Neural crest cell (in vitro differentiated cells): ENCODE measurements at places on chromosomes 4 and X. TPM values are rescaled to one million over a fixed set of nuclear protein-coding genes. Genes with fewer than 3 reads are reported as not detected.

The SSX4B gene
- total RNA-seq = not detected in 2 replicates

- H3K36me3 ChIP-seq = no peaks in the 10 kb centered on the region
- no peak for DNase-seq
- no peak overlapping the region for H3K4me3 ChIP-seq
- peaks cover 41% of the 10 kb centered on the region for H3K27me3 ChIP-seq
- no peak overlapping the region for H3K27ac ChIP-seq
- H3K4me1 ChIP-seq = peaks cover 4% of the 10 kb centered on the region
Observed at GRCh38 chr4:184169225-184169867, 48.3 kb downstream of the ENPP6 start.

DNA sequence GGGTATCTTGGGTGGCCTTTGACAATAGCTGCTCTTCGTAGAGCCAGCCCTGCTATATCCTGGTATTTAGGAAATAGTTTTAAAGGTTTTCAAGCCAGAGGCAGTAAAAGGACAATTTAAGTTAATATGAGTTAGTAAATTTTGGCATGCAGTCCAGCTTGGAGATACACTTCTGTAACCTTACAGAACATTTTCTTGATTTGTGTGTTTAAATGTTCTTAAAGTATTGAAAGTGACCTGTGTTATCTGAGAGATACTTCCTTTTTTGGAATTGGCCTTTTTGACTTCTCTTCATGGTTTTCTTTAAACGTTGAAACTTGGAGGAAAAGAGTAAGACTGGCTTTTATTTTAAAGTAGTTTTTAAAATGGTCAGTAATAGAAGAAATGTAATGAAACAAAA is 25.5 kb downstream of the PDLIM5 start:
- peaks cover under 1% of the 10 kb centered on the region for H3K36me3 ChIP-seq
- H3K27me3 ChIP-seq = no peaks in the 10 kb centered on the region
- H3K4me3 ChIP-seq = no peak overlapping the region
- peaks cover 19% of the 10 kb centered on the region for H3K4me1 ChIP-seq
- H3K27ac ChIP-seq = no peak overlapping the region

GRCh38 chr4:67874986-67875385 is 8.8 kb downstream of the TMPRSS11D start:
- no peak overlapping the region for H3K4me3 ChIP-seq
- H3K4me1 ChIP-seq = no peaks in the 10 kb centered on the region
- H3K36me3 ChIP-seq = no peaks in the 10 kb centered on the region
- DNase-seq = no peak
- H3K27me3 ChIP-seq = no peaks in the 10 kb centered on the region
- no peak overlapping the region for H3K27ac ChIP-seq

DNA sequence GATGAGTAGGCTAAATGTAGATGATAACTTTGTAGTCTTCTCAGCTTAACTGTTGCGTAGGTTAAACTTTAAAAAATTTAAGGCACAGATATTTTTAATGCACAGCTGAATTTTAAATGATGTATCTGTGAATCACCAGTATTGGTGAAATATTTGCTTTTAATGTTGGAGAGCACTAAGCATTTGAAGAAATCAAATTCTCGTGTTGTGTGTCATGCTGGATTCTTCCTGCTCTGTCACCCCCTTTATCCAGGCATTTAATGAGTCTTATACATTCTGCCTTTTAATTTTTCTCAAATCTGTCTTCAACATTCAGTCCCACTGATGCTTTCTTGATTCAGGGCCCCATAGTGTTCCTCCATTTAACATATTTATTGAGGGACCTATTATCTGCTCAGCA is 76.7 kb downstream of the SLC4A4 start:
- H3K27ac ChIP-seq = no peak overlapping the region
- H3K4me1 ChIP-seq = no peaks in the 10 kb centered on the region
- H3K27me3 ChIP-seq = no peaks in the 10 kb centered on the region

DNA sequence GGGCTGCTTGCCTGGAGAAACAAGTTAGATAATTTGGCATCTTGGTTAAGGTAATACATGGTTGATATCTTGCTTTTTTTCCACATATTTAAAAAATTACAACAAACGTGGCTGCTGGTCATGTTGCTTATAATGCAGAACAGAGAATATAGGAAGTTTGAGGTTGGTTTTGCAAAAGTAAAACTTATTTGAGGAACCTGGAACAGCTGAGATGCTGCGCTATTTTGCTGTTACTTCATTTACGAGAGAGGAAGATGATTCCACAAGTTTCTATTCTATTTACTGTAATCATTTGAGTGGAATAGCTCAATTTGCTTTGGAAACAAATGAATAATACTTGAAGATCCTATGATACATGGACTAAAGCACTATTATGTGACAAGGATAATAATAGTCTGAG is 118.9 kb downstream of the TMA16 start:
- DNase-seq = no peak
- H3K27ac ChIP-seq = no peak overlapping the region
- H3K36me3 ChIP-seq = no peaks in the 10 kb centered on the region
- H3K4me3 ChIP-seq = no peak overlapping the region

DNA sequence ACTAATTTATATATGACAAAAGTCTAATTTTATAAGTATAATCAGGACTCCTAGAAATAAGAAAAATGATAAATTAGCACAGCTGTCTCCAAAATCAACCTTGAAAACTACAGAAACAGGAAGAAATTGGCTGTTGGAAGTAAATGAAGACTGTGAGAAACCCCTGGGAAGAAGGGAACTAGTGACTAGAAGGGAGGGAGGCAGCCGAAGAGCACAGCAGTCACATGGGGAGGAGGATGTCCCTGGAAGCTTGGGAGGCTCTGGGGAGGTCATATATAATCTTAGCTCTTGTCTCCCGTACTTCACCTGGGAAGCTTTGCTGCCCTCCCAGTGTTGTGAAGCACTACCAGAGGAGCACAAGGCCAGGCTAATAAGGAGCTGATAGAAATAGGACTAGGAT is 8.9 kb upstream of the TMA16 start:
- H3K27ac ChIP-seq = no peak overlapping the region
- no peak overlapping the region for H3K4me3 ChIP-seq
- peaks cover 7% of the 10 kb centered on the region for H3K27me3 ChIP-seq
- H3K4me1 ChIP-seq = no peaks in the 10 kb centered on the region
- no peaks in the 10 kb centered on the region for H3K36me3 ChIP-seq
- no peak for DNase-seq

GRCh38 chrX:40096395-40097091 is 1.2 kb downstream of the BCOR start:
- DNase-seq = no peak
- peaks cover 51% of the 10 kb centered on the region for H3K27me3 ChIP-seq
- peaks cover 49% of the 10 kb centered on the region for H3K4me1 ChIP-seq
- H3K36me3 ChIP-seq = no peaks in the 10 kb centered on the region
- H3K27ac ChIP-seq = no peak overlapping the region
- H3K4me3 ChIP-seq = peak overlapping the region; percentile 91

GRCh38 chr4:15882675-15883086 is 55.9 kb downstream of the FGFBP1 start:
- no peaks in the 10 kb centered on the region for H3K36me3 ChIP-seq
- H3K4me3 ChIP-seq = no peak overlapping the region
- DNase-seq = peak; percentile 37

The FRAS1 gene
- total RNA-seq = 8.4 and 9.3 TPM in 2 replicates

DNA sequence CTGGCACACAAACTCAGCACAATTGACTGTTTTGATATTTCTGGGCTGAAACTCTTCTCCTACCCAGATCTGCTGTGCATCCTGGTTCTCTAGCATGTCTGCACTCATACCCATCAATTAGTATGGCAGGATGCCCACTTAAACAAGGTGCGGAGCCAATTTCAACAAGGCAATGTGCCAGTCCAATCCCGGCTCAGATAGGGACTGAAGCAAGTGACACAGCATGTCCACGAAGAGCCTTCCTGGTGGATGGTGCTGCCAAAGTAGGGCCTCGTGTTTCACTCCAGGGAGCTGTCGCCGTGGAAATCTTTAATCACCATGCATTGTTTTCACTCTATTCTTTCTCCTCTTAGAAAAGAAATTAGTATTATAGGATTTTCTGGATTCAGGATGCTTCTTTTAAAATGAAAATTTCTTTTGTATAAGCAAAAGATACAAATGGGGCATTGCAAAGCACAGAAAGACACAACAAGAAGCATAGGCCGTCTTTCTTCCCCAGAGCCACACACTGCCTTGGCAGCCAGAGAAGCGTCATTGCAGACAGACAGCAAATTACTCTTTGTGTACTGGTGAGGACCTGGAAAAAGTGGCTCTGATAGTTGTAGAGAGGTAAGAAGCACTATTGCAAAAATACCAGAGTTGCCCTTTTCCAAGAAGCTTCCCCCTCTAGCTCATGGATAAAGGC is 40.6 kb upstream of the LSM6 start:
- no peaks in the 10 kb centered on the region for H3K36me3 ChIP-seq
- H3K4me1 ChIP-seq = peaks cover 3% of the 10 kb centered on the region
- no peak overlapping the region for H3K27ac ChIP-seq
- no peak overlapping the region for H3K4me3 ChIP-seq

GRCh38 chr4:11537846-11538245 is 109.2 kb upstream of the HS3ST1 start:
- no peak for DNase-seq
- H3K27ac ChIP-seq = no peak overlapping the region
- H3K4me3 ChIP-seq = no peak overlapping the region
- H3K4me1 ChIP-seq = peaks cover 7% of the 10 kb centered on the region

- H3K36me3 ChIP-seq = no peaks in the 10 kb centered on the region
- H3K27ac ChIP-seq = no peak overlapping the region
- no peaks in the 10 kb centered on the region for H3K4me1 ChIP-seq
- H3K4me3 ChIP-seq = no peak overlapping the region
Observed at GRCh38 chrX:1902901-1903235, 288.0 kb downstream of the ASMT start.

The HMGB3 gene
- total RNA-seq = 275 and 277 TPM in 2 replicates

DNA sequence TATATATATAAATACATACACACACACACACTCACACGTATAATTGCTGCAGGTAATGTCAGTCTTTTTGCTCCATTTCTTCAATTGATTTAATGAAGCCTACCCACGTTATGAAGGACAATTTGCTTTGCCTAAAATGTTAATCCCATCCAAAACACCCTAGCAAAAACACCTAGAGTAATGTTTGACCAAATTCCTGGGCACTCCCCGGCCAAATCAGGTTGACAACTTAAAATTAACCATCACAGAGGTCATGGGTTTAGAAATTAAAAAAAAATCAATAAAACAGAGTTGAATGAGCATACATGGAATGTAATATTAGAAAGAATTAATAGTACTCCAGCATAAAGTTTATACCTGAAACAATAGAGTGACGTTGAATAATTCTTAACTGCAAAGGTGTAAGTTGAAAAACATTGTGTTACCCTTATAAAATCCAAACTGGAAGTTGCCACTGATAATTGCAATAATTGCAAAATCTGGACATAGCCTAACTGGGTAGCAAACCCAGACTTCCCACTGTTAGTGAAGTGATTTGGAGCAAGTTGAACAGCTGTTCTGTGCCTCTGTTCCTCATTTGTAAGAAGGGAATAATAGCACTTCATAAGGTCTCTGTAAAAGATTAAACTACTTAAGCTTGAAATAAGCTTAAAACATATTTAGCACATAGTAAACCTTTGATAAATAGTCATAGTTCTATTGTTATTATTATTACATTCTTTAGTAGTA is 2120.5 kb downstream of the PCDH7 start:
- H3K4me3 ChIP-seq = no peak overlapping the region
- peaks cover 3% of the 10 kb centered on the region for H3K4me1 ChIP-seq
- H3K27me3 ChIP-seq = no peaks in the 10 kb centered on the region
- no peak for DNase-seq
- H3K36me3 ChIP-seq = no peaks in the 10 kb centered on the region

DNA sequence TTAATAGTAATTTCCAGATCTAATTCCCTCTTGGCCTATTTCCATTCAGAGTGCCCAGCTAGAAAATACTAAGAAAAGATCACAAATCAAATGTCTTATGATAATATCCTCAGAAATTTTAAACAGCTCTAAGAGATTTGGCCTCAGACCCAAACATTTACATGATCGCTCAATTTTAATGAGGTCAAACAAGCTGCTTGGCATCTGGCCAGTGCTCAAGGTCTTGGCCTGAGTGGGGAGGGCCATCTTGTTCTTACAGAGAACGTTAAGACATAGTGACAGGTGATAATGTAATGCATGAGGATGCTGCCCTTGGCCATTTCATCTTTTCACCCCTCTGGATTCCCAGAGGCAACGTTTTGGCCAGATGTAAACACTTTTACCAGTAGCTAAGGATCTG is 159.2 kb upstream of the SLC7A11 start:
- no peaks in the 10 kb centered on the region for H3K36me3 ChIP-seq
- peak overlapping the region; percentile 52 for H3K27ac ChIP-seq
- peaks cover 27% of the 10 kb centered on the region for H3K4me1 ChIP-seq
- H3K27me3 ChIP-seq = no peaks in the 10 kb centered on the region

DNA sequence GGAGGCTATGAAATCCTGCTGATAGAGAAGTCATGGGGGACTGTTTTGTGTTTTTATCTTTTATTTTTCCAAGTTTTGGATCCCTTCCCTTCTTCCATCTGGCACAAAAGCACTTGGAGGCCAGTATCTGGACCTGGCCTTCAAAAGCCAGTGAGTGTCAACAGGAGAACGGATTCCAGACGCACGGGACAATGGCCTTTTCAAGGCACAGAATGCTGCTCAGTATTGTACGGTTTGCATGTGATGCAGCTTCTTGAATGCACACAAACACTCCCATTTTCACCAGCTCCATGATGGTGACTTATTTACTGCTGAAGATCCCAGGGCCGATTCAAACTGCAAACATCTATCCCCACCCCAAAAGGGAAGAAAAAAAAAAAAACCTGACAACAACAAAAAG is 145.4 kb downstream of the CPEB2 start:
- H3K27me3 ChIP-seq = no peaks in the 10 kb centered on the region
- peaks cover 48% of the 10 kb centered on the region for H3K4me1 ChIP-seq

GRCh38 chr4:172758586-172759340 is 409.8 kb upstream of the GALNT7 start:
- H3K27me3 ChIP-seq = no peaks in the 10 kb centered on the region
- H3K36me3 ChIP-seq = no peaks in the 10 kb centered on the region
- H3K4me3 ChIP-seq = no peak overlapping the region
- DNase-seq = no peak
- H3K27ac ChIP-seq = no peak overlapping the region
- no peaks in the 10 kb centered on the region for H3K4me1 ChIP-seq
